ENCODE measurements at places on chromosomes 12 and 14.

- DNase-seq: peak; percentile 20
Observed at GRCh38 chr12:77625441-77625840, 205.3 kb upstream of the NAV3 start.

DNA sequence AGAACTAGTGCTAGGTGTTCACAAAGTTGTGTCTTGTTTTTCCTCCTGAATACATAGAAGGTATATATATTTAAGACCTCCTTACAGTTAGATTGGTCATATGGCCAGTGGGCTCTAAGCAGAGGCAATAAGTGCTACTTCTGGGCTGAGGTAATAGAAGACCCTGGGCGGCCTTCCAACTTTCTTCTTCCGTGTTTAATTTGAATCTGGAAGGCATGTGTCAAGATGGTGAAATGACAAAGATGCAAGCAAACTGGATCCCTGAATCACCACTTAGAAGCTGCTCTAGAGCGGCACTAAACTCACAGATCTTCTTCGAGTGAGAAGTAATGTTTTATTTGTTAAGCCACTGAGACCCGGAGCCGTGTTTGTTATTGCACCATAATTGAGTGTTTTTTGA is 201.0 kb upstream of the GZMB start:
- no peak for DNase-seq

DNA sequence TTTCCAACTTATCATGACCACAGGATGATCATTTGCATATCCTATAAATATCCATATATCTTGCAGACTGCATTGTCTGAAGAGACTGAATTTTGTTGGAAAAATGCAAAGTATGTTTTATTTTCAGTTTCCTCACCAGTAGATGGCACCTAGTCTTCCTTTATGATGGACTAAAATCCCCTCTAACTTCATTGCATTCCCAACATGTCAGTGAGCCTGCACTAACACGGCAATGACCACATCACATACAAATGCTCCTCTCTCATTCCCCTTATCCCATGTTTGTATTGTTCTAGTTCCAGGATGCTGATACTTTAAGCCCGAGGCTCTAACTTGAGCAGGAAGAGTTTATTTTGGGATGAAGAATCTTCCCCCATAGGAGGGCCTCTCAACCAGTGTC is 24.7 kb upstream of the MYBPC1 start:
- no peak for DNase-seq

DNA sequence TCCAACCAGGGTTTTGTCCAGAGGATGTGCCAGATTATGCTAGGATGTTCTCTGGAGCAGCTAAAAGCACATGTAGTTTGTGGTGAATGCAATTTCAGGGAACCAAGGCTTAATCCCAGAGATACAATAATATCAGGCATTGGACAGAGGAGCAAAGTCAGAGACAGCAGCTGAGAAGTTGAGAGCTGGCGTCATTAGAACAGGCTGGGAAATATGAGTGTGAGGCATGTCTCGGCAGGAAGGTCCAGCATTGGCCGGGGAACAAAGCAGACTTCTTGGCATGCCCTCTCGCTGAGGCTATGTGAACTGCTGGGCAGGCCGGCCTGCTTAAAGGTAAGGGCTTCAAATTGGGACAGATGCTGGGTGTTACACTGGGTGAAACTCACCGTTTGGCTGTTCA is 125.4 kb downstream of the CAND1 start:
- DNase-seq: peak; percentile 49

DNA sequence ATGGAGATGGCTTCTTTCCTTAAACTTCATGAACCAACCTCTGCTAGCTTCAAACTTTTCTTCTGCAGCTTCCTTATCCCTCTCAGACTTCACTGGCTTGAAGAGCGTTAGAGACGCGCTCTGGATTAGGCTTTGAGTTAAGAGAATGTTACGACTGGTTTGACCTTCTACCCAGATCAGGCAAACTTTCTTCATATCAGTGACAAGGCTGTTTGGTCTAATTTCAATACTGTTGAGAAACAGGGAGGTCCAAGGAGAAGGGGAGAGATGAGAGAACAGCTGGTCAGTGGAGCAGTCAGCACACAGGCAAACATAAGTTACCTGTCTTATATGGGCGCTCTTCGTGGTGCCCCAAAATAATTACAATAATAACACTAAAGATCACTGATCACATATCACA is 14.9 kb downstream of the SCAF11 start:
- DNase-seq: no peak

GRCh38 chr12:43550831-43551271 is 1.2 kb downstream of the ADAMTS20 start:
- DNase-seq: no peak

DNA sequence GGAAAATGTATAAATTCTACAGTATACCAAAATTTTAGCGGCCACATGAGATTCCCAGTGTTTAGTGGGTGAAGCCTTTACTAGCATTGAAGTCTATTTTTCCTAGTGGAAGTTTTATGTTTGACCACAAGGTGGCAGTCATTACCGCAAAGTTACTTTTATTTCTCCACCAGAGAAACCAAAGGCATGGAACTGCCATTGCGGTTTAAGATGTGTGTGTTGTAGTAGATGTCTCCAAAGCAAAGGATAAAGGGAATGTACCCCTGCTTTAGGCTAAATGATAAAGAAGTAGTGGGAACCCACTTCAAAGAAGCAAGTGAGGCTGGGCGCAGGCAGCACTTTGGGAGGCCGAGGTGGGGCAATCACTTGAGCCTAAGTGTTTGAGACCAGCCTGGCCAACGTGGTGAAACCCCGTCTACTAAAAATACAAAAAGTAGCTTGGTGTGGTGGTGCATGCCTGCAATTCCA is 140.5 kb downstream of the PRKCH start:
- peak; percentile 46 for DNase-seq

GRCh38 chr14:64525354-64525753 is 15.2 kb upstream of the HSPA2 start:
- no peak for DNase-seq

DNA sequence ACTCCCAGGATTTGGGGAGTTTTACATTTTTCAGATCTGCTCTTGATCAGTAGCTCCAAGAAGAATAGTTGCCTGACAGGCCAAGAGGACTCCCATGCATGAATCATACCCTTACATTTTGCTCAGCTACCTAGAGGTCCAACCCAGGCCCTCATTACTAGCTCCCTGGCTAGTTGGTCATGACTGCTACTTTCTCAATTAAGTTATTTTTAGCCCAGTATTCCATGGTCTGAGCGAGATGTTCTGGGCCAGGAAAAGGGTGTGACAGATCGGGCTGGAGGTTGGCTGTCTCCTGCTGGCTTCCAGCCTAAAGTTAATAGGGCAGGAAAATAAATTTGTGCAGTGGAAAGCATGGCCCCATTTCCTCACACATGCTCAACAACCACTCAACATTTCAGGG is 379.2 kb downstream of the GRIN2B start:
- DNase-seq: no peak
